Sciatic nerve (tissue), 2 donors: ENCODE measurements at places on chromosomes 5 and 9. TPM values are rescaled to one million over a fixed set of nuclear protein-coding genes. Genes with fewer than 3 reads are reported as not detected.

DNA sequence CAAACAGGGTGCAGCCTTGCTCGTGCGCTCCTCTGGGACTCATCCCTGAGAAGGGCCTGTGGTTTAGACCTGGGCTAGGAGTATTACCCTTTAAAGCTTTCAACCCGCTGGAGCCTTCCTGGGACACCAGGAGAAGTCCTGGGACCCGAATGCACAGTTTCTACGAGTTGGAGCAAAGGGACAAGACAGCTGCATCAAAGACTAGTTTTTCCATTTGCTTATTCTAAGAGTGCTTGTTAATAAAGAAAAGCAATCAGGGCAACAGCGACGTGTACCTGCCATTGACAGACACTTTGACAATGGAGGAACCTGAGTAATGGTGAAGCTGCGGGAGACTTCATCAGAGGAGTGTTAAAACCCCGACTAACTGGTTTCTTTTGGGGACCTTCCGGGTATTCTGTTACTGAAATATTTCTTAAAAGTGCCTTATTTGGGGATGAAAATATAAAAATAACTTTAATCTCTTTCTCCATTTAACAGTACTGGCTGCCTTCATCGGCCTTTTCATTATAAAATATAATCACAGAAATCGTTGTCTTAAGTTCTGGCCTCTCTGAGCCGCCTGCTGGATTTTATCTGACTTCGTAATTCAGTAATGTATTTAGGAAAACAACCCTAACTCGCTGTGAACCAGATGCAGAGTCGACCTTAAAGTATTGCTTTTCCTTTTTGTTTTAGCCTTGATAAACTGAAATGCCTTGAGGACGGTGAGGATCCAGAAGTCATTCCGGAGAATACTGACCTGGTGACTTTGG lies 732 bp downstream of the SNAPC3 start:
- DNase-seq, result no peak

DNA sequence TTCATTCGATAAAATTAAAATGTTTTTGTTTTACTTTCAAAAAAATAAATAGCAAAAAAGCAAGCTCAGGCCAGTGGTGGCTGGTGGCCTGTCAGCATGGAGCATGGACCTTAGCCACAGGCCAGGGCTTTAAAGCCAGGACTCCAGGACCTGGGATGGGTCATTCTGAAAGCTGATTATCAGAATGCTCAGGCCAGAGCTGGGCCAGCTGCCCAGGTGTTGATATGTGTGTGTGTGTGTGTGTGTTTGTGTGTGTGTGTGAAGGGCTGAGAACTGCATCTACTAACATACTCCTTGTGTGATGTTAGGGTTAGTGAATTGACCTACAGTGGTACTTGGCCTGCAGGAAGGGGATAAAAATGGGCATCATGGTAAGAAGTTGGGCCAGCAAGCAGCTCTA lies 21.5 kb downstream of the PALM2AKAP2 start:
- no peak for DNase-seq

DNA sequence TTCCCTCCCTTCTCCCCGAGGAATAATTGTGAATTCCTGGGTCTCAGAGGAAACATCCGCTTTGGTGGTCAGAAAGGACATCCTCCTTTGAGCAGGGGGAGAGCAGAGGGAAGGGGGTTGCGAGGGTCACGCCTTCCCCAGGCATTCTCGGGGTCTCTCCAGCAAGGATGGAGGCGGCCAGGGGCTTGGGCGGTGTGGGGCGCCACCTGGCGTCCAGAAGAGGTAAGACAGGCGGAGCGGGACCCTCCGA lies 129.1 kb downstream of the KCNIP1 start:
- peak; percentile 86 for DNase-seq

Gene RLN2
- not detected for total RNA-seq

Gene CFAP90
- 0.36 TPM for total RNA-seq

Gene GARIN3
- total RNA-seq, result not detected

Gene EGFLAM
- 48.2 TPM for total RNA-seq

Gene IL9
- total RNA-seq, result not detected
